ENCODE measurements at places on chromosomes 3 and 15.

DNA sequence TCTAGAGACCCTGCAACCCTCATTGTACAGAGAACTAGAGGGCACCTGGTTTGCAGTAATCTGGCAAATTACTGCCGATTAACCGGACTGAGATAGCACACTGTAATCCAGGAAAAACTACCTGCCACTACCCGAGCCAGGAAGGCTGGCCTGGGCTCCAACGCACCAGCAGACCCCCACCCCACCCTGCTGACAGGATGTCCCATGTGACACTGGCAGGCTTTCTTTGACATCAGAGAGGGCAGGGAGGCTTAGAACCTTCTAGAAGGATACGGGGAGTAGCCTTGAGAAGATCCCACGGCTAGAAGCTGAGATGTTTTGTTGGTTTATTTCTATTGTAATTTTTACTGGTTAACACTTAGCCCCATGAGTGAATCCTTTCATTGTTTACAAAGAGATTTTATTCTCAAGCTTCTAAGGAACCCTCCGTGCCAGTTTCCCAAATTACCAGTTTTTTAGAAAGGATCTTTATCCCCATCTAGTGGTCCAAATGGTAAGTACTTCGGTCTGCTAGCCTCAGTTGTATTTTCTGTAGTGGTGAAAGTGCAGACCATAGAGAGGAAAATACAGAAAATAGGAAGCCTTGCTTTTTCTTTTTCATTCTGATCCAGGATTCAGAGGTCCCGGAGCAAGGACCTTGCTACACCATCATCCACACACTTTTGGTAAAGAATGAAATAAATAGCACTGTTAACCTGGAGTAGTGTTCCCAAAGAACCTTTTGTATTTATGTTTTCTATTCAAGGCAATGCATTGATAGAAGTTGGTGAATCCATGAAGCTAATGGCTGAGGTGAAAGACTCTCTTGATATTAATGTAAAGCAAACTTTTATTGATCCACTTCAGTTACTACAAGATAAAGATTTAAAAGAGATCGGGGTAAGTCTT lies 81.9 kb upstream of the ADAMTSL3 start:
- DNase-seq: peak; percentile 21

GRCh38 chr3:178584722-178585380 lies 48.6 kb downstream of the KCNMB2 start:
- DNase-seq: no peak

DNA sequence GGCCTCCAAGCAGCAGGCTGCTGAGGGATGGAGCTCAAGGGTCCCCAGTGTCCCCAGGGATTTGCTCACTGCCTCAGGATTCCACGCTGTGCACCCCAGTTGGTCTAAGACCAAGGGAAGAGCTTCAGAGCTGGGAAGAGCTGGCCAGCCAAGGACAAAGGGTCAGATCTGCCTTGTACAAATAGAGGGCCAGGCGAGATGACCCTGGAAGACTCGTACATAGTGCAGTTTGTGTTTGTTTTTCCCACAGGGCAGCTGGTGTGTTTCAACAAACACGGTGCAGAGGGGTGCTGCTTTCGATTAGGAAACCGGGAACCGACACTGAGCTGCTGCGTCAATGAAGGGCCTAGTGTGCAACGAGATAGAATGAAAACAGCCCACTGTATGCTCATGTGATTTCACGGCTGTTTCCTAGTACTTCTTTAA lies 56.1 kb upstream of the TRPM1 start:
- no peak for DNase-seq

DNA sequence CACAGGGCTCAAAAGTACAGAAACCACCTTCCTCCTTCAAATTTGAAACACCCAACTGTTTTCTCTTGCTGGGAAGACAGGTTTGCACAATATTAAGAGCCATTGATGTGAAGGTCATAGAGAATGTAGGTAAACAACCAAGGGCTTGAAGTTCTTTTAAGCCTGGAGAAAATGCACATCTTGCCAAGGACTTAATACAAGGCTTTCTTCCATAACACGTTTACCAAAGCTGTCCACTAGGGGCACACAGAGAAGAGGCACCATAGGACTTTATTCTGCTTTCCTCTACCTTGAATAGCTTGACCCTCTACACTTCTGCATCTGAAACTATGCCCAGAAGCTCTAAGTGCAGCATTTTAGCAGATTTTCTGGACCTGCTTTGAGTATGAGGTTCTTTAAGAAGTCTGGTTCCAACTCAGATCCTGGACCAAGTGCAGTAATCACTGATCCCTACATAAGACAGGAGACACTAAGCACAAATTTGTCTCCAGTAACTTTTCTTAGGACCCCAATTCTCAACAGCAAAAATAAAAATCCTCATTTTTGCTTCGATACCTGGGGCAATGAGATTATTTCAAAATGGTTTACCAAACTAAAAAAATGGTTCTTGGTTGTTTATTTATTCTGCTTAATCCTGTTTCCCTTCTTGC lies 138.0 kb downstream of the FBN1 start:
- DNase-seq: peak; percentile 63

Measured in LHCN-M2 (cell line).